ENCODE measurements at places on chromosomes 16 and 17. TPM values are rescaled to one million over a fixed set of nuclear protein-coding genes. Genes with fewer than 3 reads are reported as not detected.
A peak's percentile ranks its signal among the peaks of the same experiment; 100 is the strongest.

GRCh38 chr17:73069164-73069770, 23.2 kb downstream of the SLC39A11 start:
- no peak for DNase-seq

DNA sequence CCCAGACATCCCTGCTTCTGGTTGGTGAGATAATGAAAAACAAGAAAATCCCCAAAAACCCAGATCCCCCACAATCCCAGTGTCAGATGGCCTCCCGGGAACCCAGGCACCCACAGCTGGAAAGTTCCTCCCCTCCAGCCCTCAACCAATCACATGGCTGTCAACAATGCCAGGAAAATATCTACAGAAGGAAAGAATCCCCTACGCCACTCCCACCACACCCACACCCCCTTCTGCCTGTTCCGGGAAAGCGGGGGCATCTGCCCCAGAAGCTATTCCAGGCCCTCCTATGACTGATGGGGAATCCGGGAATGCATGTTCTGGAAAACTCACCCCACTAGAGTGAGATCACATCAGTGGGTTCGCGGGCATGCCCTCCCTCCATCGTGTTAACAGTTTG, 1.8 kb downstream of the TMEM95 start:
- no peak for DNase-seq

DNA sequence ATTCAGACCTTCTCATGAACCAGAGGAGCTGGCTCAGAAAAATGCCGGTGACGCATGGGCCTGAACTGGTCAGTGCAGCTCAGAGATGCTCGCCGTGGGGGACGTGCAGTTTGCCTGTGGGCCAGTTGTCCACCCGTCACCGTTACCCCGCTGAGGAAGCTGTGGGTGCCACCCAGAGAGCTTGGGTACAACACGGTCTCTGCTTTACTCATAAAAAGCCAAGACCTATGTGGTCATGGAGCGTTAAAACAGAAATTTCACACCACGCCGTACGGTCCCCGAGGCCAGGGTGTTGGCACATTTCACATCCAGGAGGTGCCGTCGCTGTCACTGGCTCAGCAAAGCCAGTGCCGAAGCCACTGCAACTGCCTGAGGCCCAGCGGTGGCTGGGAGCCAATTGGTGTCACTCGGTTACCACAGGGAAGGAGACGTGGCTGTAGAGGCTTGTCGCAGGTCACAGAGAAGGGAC, 120.9 kb downstream of the METRNL start:
- peak; percentile 32 for DNase-seq

DNA sequence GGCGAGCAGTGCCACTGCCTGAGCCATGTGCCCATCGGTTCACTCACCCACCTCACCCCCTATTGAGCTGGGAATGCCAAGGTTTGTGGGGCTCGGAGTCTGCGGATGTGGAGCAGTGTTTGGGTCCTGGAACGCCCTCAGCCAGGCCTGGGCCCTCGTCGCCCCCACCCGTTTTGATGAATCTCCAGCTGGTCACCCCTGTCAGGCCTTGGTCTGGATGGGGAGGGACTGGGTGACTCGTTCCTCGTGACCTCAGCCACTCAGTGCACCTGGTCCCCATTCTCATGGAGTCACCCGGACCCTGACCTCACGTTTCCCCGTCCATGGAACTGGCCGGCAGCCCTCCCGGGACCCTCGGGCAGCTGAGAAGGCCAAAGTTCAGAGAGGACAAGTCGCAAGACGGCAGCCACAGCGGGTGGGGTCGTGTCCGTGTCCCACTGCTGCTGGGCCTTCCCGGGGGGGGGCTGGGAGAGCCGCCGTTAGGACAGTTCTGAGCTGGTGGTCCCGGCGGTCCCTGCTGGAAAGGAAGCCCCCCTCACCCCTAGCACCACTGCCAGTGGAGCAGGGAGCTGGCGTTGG, 23.2 kb downstream of the GSE1 start:
- DNase-seq: no peak

DNA sequence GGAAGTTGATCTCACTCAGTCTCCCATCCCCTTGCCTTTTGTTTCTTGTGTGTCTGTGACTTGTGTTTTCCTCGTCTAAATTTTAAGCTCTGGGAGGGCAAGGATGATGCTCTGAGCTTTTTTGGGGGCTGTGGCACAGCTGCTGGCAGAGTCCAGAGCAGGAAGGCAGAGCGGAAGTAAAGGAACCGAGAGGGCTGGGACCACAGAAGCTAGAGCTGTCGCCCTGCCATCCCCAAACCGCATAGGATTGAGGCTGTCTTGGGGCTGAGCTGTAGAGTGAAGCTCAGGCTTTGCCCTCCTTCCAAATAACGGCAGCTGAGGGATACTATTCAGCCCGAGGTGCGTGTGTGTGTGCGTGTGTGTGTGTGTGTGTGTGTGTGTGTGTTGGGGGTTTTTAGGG, 3.8 kb upstream of the DNAH2 start:
- DNase-seq: no peak

GRCh38 chr16:75616521-75617010, 6.5 kb downstream of the ADAT1 start:
- no peak for DNase-seq

DNA sequence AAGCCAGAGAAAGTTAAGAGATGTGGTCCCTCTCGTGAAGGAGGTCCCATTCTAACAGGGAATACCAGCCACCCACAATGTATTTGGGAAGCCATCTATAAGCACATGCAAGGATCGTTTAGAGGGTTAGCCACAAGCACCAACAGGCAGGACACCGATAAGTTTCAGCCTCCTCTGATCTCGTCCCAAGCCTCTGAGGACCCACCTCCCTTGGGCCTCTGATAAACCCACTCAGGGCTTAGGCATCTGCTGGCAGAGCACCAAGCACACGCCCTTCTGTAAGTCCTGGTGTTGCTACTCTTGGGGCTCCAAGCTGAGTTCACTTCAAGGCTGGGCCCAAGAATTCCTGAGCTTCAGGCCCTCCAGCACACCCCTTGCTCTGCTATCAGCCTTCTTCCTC, 5.4 kb upstream of the PNPO start:
- DNase-seq: no peak

GRCh38 chr17:80096561-80097021, 4.8 kb upstream of the GAA start:
- DNase-seq: no peak

DNA sequence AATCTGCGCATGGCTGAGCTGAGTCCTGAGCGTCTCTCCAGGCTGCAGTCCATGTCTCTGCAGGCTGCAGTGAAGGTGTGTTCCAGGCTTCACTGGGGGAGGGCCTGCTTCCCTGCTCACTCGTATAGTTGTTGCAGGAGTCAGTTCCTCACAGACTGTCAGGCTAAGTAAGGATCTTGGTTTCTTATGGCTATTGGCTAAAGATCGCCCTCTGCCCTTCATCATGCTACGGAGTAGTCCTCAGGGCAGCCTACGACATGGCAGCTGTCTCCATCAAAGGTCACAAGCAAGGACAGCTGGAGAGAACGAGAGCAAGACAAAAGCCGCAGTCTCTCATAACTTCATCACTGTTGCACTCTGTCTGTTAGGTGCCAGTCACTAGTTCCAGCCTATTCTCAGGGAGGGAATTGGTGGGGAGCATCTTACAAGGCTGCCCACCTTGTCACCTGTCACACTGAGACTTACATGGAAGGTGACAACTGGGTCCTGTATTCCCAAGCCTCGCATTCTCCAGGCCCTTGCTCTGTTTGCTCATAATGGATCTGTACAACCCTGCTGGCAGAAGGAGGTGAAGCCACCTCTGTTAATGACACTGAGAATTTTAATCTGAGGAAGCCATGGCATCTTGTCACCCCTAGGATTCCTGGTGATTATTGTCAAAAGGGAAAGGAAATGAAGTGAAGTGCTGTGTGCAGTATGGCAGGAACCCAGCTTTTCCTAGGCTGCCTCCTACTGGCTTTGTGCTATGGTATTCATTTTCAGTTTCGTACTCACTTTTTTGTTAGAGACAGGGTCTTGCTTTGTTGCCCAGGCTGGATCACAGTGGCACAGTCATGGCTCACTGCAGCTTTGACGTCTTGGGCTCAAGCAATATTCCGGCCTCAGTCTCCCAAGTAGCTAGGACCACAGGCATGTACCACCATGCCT, 43.4 kb downstream of the MFSD11 start:
- DNase-seq: no peak

DNA sequence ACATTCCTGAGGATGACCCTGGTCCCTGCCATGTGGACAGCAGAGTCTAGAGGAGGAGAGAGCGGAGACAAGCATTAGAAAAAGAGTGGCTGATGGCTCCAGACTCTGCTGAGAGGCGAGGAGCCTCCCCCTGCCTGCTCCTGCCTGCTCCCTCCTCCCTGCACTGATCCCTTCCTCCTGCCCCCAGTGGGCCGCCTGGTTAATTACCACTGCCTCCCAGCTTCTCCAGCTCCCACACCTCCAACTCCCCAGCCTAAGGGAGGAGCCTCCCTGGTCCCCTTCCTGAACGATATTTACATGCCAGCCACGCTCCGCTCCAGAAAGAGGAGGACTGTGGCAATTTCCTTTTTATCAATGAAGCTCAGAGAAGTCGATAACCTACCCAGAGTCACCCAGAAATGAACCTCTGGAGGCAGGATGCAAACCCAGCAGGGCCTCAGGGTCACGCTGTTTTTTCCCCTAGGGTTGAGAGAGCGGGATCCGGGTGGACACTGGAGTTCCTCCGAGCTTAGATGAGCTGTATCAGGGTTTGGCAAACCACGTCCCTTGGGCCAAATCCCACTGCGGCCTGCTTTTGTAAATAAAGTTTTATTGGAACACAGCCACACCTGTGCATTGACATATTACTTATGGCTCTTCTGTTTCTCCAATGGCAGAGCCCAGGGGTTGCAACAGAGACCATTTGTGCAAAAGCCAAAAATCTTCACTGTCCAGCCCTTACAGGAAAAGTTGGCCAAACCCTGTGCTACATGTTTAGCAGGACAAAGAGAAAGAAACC, 27.1 kb upstream of the JPH3 start:
- no peak for DNase-seq

- no peak for DNase-seq
Measured at GRCh38 chr17:14307560-14308024, 6.7 kb downstream of the HS3ST3B1 start.

GRCh38 chr16:19363740-19364139, 53.9 kb upstream of the TMC5 start:
- DNase-seq: no peak

DNA sequence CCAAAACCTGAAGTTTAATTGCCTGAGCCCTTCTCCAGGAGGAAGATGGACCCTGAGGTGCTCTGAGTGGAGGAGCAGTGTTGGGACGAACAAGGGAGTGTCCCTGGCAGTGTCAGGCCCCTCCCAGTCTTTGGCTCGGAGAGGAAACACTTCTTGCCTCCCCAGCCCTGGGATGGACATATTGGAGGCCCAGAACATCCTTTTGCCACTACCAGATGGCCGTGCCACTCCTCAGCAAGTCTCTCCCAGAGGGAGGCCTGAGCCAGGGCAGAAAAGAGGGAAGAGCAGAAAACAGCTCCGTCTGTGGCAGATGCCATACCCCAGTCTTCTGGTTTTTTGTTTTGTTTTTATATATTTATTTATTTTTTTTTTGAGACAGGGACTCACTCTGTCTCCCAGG, 91.5 kb upstream of the CRHR1 start:
- no peak for DNase-seq

GRCh38 chr17:66191593-66192377, at the start of gene CEP112:
Gene CEP112, minus strand, starts transcription at chr17:66192133.
- DNase-seq: peak; percentile 93

- no peak for DNase-seq
Measured at GRCh38 chr17:42623732-42624596, 14.5 kb downstream of the TUBG1 start.

- no peak for DNase-seq
Measured at GRCh38 chr16:81149614-81150013, 53.4 kb upstream of the GCSH start.

- DNase-seq: peak; percentile 41
Measured at GRCh38 chr16:57815987-57816745, 13.9 kb upstream of the KIFC3 start.

DNA sequence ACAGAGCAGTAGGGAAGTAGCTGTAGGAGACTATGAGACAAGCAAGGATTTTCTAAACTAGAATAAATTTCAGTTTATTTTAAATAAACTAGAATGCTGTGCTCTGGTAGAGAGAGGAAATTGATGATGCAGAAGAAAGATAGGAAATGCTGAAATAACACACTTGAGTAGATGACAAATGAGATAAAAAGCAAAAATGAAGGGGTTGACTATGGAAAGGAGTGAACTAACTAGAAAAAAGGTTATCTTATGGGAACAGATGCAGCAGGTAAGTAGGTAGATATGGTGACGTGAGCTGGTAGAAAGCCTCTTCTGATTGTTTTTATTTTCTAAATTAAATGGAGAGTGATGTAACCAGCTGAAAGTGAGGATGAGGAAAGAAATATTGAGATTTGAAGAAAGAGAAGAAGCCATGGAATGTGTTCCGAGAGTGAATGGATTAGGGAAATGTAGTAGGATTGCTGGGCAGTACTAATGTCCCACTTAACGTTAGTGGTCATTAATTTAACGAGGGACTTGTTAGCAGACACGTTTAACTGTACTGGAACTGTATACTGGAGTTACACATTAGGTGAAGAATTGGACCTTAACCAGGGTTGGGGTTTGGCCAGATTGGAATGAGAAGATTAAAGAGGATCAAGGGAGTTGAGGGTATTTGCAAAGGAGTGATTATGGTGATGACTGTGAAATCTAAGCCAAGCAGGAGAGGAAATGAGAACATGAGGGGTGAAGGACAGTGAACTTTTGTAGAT, 196.5 kb downstream of the TANC2 start:
- DNase-seq: no peak

DNA sequence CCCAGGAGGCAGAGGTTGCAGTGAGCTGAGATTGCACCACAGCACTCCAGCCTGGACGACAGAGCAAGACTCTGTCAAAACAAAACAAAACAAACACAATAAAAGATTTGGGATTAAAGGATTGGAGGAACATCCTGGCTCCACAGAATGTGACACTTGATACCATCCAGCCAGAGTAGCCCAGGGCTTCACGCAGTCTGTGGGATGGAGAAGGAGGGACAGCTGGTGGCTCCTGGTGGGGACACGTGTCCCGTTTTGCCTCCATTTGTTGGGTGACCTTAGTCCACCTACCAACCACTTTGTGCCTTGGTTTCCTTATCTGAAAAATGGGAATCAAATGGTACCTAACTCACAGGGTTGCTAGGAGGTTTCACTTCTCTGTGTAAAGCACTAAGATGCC, 12.4 kb upstream of the CYB561 start:
- DNase-seq: no peak

- no peak for DNase-seq
Measured at GRCh38 chr17:83109793-83110645, 30.6 kb downstream of the METRNL start.

GRCh38 chr16:35797811-35798210, 2338.4 kb downstream of the TP53TG3F start:
- no peak for DNase-seq

GRCh38 chr17:6661464-6661848, 9.9 kb downstream of the C17orf100 start:
- DNase-seq: no peak

CFAP97D1 gene
- not detected for total RNA-seq

KIF2B gene
- not detected for total RNA-seq

GNAO1 gene
- 2.5 TPM for total RNA-seq

CCL4 gene
- 2,286 TPM for total RNA-seq

HOXB7 gene
- 0.43 TPM for total RNA-seq

ZNF624 gene
- 3.3 TPM for total RNA-seq

SDK2 gene
- 0.08 TPM for total RNA-seq

CA5A gene
- total RNA-seq: not detected

MYCBPAP gene
- total RNA-seq: 0.26 TPM

GPR142 gene
- not detected for total RNA-seq

FAM117A gene
- 11.6 TPM for total RNA-seq

ST6GALNAC2 gene
- total RNA-seq: not detected

TEKT1 gene
- total RNA-seq: not detected

MMP2 gene
- total RNA-seq: 0.63 TPM

SLC16A13 gene
- 7.0 TPM for total RNA-seq

SECTM1 gene
- total RNA-seq: 2.6 TPM

MYLK3 gene
- 0.23 TPM for total RNA-seq

NUDT7 gene
- 2.8 TPM for total RNA-seq

ABCA9 gene
- not detected for total RNA-seq

Data from activated T-cell treated with anti-CD3 and anti-CD28 coated beads, Interleukin-2, amount 50 U/mL, for 4 hours (primary cell).